CD4-positive, alpha-beta memory T cell (primary cell): ENCODE measurements at places on chromosomes 12 and 14.

DNA sequence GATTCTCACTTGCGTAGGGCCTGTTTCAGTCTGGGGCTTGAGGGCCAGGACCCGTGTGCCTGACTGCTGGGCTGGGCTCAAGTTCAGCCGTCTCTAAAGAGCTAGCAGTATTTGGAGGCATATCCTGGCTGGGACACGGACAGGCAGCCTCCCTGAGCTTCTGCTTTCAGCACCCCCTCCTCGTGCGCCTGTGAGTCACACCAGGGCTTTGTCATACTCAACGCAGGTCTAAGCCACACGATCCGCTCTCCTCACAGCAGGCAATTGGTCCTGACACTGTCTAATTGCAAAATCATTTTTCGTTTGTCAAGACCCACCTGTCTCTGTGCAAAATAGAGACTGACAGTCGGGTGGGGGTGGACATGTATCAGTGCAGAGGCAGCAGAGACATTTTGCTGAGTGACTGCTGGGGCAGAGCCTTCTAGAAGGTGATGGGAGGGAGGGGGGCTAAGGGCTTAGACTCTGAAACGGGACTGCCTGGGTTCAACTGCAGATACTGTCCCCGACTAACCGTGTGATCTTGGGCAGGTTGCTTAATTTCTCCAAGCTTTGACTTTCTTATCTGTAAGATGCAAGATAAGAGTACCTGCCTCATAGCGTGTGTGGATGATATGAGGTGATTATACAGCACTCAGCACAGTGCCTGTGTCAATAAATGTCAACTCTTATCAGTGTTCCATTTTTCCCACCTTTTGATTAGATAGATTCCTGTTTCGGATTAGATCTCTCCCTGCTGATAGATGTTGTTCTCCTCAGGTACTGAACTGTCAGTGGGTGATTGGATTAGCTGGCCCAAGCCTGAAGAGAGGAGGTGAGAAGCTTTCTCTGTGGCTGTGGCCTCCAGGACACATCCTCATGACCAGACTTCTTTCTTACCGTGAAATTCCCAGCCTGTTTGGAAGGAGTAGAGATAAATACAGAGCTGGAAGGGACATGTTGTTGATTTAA lies 53.1 kb downstream of the KCNA1 start:
- DNase-seq: no peak

GRCh38 chr14:101815994-101816393 lies 54.5 kb downstream of the PPP2R5C start:
- no peak for DNase-seq

DNA sequence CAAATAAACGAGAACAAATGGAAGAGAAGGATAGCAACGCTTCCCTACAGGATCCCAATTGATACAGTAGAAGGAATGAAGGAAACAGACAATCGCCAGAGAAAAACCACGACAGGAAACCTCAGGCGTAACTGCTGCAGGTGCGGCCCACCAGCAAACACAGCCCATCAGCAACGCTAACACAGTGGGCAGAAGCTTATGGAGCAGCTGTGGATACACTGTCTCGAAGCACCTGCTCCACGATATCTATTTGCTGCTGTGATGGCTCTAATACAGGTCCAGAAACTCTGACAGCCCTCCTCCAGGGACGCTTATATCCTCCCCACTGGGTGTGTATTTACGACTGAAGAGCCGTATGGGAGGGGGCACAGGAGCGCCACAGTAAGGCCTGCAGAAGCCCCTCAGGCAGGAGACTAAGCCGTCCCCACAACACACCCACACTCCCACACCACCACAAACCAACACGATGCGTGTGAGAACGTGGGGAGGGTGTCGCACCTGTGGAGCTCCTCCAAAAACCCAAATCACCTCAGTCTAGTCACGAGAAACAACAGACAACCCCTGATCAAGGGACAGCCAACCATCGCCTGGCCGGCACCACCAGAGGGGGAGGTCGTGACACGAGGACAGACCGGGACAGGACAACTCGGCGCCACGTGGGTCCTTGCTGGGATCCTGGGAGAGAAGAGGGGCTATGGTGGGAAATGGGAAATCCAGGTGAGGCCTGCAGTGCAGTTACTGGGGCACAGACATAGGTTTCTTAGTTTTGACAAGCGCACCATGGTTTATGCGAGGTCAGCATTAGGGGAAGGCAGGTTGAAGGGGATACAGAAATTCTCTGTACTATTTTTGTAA lies 24.0 kb downstream of the POLE start:
- no peak for DNase-seq

- DNase-seq: no peak
These were observed 289.0 kb downstream of the ALG10 start for GRCh38 chr12:34311337-34311736.

DNA sequence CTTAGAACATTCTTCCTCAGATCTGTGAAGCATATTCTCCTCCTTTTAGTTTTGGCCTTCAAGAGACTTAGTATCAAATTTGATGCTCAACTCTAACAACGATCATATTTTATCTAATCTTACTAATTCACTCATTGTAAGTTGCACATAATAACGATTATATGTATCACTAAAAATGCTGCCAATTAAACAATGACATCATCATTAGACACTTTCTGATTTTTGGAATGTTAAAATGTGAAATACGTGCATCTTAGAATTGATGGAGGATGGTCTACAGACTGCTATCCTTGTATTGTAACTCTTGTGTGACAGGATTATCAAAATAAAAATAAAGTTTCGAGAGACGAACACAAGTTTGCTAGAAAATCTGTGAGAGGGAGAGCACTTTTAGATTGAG lies 311.0 kb downstream of the NELL2 start:
- no peak for DNase-seq

GRCh38 chr12:14399871-14400270 lies 34.4 kb downstream of the ATF7IP start:
- no peak for DNase-seq

- no peak for DNase-seq
These were observed 5.0 kb downstream of the FANCM start for GRCh38 chr14:45140661-45141187.

DNA sequence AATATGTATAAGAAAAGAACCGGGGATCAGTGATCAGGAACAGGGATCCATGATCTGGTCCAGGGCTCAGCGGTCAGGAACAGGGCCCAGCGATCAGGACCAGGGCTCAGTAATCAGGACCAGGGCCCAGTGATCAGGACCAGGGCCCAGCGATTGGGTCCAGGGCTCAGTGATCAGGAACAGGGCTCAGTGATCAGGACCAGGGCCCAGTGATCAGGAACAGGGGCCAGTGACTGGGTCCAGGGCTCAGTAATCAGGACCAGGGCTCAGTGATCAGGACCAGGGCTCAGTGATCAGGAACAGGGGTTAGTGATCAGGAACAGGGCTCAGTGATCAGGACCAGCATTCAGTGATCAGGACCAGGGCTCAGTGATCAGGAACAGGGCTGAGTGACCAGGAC lies 56.3 kb downstream of the TMEM121 start:
- no peak for DNase-seq

DNA sequence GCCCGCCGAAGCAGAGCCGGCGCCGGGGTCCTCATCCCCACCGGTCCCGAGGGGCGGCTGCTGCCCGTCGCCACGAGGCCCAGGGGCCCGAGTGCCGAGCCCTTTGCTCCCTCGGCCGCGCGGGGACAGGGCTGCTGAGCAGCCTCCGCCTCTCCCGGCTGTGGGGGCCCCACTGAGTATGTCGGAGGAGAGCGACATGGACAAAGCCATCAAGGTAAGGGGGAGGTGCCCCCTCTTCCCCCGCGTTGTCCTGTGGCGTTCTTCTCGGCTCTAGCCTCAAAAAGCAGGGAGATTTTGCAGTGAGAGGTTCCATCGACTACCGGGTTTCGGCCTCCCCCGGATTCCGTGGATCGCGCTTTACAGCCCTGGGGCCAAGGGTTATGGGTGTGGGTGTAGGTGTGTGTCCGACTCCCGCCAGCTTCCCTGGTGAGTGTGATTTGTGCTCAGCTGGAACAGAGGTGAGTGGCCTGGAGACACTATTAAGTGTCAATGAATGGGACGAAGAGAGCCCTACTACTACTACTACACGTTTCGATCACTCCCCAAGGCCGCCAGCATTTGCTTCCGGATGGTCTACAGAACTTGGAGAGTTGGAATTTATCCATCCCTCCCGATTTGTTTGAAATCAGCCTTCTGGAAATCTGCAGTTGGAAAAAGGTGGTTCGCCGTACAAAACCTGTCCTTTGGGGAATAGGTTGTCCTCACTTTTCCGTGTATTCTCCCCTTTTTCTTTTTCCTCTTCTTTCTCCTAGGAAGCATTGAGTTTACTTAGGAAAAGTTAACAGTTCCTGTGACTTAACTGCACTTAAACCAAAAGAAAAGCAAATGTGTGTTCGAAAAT lies 748 bp downstream of the MAPKAPK5 start:
- no peak for DNase-seq

GRCh38 chr12:9050521-9051157 lies 61.3 kb downstream of the KLRG1 start:
- DNase-seq: no peak

DNA sequence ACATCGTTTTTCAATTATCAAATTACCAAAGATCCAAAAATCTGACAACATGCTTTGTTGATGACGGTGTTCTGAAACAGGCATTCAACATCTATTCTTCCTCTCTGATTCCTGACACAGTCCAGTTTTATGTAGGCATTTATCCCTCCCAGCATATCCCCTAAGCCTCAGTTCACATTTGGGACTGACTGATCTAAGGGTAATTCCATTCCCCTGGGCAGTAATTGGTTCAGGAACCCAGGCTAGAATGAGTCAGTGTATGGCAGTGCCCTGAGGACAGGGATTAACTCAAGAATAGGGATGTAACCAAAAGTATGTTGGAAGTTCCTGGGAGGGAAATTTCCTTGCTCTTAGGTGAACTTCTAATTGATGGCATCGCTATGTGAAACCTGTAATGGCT lies 10.3 kb upstream of the PCNX1 start:
- DNase-seq: no peak

DNA sequence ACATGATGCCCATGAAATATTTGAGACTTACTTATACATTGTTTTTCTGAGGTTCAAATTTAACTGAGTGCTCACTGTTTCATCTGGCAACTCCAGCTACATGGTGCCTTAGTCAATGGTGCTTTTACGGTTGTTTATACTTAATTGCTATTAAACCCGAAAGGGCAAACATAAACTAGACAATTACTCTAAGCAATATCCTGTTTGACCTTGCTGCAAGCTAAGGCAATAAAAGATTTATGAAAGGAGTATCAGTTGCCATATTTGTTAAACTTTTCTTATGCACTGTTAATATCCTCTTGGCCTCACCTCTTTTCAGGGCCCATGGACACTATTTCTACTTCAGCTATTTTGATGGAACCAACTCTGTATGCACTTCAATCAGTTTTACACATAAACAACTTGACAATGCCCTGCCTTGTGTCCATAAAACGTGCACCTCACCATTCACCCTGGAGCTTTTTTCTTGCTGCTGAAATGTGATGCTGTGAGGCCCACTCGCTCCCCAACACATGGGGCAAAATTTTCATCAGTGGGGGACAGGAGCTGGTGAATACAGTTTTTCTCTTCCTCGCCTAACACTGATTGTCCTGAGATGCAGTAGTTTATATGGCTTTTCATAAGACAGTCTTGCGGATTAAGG lies 64.1 kb upstream of the HIF1A start:
- DNase-seq: no peak

GRCh38 chr14:32426028-32426427 lies 96.9 kb downstream of the AKAP6 start:
- no peak for DNase-seq

DNA sequence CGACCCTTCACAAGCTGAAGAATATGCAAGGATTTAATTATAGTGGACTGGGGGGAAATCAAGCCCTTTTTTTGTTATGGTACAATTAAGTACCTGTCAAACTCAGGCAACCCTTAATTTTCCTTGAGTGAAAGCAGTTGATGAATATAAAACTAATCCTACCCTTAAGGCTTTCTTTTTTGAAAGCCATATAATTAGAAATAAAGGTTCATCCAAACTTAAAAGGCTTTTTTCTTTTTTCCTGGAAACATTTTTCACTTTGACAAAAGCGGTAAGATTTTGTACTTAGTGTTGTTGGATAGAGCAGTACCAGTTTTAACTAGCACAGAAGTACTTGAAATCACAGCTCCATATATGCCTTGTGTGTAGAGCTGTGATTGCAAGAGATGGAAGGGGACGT lies 91.9 kb upstream of the MANSC4 start:
- DNase-seq: no peak

DNA sequence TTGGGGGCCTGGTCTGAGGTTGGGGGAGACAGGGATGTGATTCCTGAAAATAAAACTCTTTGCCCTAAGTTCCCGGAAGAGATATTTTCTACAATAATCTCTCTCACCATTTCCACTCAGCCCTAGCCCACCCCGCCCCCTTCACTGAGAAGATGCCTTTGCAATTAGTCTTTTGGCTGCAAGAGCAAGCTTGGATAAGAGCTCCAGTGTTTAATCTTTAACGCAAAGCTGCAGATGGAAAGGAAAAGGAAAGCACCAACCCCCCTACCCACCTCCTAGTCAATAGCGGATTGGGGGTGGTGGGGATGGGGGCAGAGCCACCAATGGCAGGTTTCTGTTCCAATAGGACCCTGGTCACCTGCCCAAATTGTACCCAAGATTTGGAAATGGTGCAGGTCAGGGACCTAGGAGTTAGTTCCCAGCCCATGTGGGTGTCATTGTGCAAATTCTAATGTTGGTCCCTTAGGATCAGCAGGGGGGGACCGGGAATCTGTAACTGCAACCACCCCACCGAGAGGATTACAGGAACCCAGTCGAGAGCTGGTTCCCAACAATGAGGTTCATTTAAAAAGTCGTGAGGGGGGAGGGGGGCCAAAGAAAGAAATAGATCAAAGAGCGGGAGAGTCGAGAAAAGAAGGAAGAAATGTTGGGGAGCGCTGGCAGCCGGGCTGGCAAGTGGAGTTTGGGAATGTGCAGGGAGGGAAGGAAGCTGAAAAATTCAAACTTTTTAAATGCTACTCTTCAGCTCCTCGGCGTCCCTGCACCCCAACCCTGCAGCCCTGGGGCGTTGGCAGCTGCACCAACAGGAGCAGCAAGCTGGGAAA lies 1.6 kb downstream of the ZFP36L1 start:
- no peak for DNase-seq

GRCh38 chr12:75938189-75938588 lies 93.4 kb downstream of the PHLDA1 start:
- DNase-seq: no peak

GRCh38 chr14:75725481-75725880 lies 64.4 kb downstream of the TTLL5 start:
- no peak for DNase-seq
